ENCODE measurements at places on chromosomes 12 and 14.

- no peak for DNase-seq
These were observed 420.1 kb downstream of the FUT8 start for GRCh38 chr14:65832431-65833266.

- no peak for DNase-seq
These were observed 224.2 kb upstream of the PWP1 start for GRCh38 chr12:107461222-107461975.

- no peak for DNase-seq
These were observed 178.3 kb upstream of the PLEKHA5 start for GRCh38 chr12:18951218-18951617.

DNA sequence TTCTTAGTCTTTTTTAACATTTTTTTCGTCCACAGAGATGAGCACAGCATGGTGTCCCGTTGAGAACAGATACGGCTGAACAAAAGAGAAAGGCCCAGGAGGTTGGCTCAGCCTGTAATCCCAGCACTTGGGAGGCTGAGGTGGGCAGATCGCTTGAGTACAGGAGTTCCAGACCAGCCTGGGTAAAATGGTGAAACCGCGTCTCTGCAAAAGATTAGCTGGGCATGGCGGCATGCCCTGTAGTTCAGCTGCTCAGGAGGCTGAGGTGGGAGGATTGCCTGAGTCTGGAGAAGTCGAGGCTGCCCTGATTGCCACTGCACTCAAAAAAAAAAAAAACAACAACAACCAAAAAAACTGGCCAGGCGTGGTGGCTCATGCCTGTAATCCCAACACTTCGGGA lies 5.9 kb upstream of the EP400 start:
- no peak for DNase-seq

DNA sequence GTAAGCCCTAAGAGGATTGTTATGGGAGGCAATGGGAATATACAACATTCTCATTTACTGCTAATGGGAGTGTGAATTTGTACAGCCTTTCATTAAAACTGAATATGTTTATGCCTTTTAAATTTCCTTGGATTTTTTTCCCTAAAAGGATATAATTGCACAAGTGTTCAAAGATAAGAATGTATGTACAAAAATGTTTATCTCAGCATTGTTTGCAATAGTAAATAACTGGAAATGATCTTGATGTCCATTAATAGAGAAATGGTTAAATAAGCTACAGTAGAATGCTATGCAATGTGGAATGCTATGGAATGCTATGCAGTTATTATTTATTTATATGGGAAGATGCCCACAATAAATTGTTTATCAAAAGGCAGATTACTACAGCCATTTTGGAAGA lies 62.5 kb upstream of the SLC38A2 start:
- DNase-seq: no peak

DNA sequence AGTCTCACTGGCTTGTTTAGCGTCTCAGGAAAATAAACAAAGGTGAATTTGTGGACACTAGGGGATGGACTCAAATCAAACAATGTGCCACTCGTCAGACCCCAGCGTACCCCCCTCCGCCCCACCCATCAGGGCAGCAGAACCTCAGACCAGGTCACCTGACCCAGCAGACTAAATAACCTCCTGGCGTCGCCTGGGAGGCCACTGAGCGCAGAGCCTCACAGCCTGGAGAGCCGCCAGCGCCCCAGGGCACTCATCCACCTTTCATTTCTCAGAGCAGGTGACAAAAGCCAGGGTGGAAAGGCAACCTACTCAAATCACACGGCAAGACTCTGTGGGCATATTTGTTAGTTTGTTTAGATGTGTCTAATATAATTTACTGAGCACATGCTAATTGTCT lies 100.9 kb downstream of the DICER1 start:
- DNase-seq: no peak

Measured in activated CD4-positive, CD25-positive, alpha-beta regulatory T cell (primary cell).